ENCODE measurements at places on chromosomes 3 and 15.

DNA sequence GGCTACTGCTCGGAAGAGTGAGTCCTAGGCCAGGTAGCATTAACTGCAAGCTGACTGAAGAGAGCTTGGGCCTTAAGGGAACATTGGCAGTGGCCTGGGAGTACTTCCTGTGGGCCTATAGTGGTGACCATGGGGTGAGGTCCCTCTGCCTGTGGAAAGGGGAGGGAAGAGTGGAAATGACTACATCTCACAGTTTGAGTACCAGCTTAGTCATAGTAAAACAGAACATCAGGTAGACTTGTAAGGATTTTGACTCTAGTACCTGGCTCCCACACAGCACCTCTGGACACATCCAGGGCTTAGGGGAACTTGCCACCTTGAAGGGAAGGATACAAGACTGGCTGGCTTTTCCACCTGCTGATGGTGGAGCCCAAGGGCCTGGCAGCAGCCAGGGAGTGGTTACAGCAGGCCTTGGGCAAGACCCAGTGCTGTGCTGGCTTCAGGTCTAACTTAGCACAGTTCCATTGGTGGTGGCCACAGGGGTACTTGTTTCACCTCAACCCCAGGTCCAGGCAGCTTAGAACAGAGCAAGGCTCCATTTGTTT, 147.8 kb downstream of the SLC9A9 start:
- DNase-seq: no peak

DNA sequence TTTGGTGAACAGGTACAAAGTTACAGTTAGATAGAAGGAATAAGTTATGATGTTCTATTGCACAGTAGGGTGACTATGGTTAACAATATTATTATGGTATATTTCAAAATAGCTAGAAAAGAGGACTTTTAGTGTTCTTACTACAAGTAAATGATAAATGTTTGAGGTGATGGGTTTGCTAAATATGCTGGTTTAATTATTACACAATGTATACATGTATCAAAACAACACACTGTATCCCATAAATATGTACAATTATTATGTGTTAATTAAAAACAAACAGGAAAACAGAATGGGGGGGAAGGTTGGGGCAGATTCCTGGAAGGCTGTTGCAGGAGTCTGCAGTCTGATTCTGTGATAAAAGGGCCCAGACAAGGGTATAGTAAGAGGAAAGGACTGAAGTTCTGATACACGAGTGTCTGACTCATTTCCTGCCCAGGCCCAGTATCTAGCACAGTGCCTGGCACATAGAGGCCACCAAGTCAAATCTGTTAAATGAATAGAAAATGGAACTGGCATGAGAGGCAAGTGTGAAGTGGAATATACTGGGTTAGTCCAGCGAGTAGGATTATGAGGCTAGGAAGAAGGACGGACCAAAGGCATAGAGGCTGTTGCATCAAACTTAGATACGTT, 7.2 kb upstream of the ENTPD3 start:
- no peak for DNase-seq

DNA sequence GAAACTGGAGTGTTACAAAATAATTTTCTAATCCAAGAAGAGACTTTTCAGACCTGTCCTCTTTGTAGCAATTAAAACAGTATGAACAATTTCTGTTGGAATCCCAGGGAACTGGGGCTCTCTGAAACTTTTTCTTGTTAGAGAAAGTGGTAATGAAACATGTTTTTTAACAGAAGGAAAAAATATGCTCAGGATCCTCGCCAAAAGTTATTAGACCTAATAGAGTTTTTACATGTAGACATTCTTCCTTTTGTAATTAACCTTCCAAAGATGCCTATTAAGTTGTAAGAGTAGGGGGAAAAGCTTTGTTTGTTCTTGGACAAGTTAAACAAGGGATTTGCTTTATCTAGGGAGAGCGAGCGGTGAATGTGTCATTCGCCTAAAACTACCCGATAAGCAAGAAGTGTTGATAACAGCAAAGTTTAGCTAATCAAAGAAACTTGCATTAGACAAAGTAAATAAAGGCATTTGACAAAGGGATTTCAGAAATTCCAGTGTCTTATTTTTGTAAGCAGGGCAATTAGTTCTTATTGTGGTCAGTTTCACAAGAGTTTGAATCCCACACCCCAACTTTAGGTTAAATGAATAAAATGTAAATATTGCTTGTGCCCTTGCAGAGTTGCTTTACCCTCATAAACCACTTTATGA, 2.3 kb downstream of the RARB start:
- DNase-seq: no peak

GRCh38 chr15:52731732-52732470, 52.7 kb upstream of the ATOSA start:
- DNase-seq: no peak

DNA sequence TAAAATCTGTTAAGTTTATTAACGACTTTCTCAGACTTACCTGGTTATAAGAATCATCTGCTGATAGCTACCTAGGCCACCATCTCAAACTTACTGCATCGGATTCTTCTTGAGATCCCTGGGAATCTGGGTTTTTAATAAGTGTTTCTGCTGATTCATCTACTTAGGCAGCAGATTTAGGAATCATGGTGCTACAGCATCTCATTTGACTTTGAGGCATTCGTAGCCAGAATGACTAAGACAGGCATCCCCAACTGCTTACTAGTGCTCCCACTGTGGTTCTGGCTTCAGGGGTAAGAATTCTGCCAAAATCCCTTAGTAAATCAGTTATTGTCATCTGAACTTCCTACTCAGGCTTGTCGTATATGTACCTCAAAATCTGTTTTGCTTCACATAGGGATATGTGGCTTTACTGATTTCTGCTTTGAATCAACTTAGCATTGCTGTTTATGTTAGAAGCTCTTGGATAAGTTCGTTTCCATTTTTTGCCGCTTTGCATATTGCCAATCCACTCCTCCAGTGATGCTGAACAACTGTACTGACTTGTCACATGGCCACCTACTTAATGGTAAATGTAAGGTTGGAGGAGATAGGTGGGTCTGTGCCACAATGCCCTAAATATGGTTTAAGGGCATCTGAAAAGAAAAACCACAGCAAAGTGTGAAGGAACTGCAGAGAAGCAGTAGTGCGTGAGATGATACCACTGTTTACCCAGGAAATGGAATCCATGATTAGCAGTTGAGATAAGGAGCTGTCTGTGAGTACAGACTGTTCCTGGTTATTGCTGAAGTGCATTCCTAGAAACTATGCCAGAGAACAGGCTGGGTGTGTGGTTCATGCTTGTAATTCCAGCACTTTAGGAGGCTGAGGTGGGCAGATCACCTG, 60.3 kb downstream of the MAP6D1 start:
- DNase-seq: no peak

GRCh38 chr15:101280007-101280406, 2.7 kb upstream of the SELENOS start:
- DNase-seq: no peak

DNA sequence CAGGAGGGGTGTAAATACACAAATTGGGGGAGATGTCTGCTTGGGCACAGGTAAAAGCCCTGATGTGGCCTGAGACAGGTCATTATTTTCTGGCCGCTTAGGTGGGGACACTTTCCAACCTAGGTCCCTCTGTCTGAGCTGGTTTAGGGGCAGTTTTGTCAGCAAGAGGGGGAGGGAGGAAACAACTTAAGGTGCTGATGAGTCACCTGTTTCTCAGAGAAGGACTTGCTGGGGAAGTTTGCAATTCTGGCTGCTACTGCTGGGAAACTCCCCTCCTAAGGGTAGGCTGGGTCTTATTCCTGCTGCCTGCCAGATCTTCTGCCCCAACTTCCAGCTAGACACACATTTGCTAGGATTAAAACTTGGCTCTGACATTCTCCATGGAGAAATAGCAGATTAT, 4.8 kb upstream of the RHOV start:
- no peak for DNase-seq

DNA sequence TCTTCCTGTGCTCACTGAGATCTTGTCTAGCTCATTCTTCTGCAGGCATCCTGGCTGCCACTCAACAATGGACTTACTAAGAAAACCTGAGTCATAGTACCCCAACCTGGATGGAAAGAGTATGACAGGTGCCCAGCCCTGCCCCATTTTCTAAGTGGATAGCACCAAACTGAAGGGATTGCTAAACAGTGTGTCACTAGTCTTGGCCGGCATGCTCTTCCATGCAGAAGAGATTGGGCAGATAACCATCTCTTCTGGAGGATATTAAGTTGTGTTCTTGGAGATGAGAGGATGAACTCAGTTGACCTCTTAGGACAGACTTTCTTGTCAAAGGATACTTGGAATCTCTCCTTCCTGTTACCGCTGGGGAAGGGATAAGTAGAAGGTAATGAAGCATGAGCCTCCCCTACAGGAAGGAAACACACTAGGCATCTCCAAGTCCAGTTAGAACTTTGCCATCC, 797.5 kb downstream of the AGBL1 start:
- DNase-seq: no peak

- DNase-seq: peak; percentile 59
Observed at GRCh38 chr3:167882057-167882667, 146.6 kb downstream of the SERPINI1 start.

DNA sequence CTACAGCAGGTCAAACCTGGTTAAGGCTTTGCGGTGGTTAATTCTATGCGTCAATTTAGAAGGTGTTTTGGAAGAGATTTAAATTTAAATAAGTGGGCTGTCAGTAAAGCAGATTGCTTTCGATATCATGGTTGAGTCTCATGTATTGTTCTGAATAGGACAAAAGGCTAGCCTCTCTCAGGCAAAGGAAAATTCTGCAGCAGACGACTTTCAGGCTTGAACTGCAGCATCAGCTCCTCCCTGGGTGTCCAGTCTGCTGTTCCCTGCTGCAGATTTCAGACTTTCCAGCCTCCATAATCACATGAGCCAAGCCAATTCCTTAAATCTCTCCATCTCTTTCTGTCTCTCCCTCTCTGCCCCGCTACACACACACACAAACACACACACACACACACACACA, 143.2 kb downstream of the TUSC7 start:
- no peak for DNase-seq

DNA sequence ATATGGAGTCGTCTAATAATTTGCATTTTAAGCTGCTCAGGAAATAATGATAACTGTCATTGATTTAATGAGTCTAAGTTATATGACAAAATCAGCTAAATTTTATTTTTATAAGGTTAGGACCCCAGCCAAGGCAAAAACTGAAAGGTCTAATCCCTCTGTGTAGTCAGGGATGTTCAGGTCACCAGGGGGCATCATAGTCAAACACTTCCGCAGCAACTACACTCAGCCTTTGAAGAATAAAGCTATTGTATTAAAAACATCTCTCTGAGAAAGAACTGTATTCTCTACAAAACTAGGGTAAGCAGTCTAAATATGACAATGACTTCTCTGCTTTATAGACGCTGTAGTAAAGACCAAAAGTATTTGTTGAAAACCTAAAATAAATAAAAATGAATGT, 15.0 kb downstream of the INTS14 start:
- DNase-seq: no peak

GRCh38 chr3:128054367-128054766, 2.1 kb downstream of the SEC61A1 start:
- DNase-seq: no peak

DNA sequence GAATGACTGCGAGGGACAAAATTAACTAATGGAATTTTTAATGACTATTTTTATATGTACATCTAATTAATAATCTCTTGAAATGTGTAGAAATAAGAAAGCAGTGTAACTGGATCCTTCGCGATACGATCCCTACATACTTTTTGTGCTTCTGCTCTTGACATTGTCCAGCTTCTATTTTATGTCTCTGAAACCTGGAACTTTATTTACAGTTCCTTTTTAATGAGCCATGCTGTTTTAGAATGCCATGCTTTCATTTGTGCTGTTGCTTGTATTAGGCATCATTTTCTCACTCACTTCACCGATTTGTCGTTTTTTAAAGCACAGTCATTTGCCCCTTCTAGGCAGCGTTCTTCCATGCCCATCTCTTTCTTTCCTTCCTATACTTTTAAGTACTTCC, 301.3 kb downstream of the EDEM1 start:
- no peak for DNase-seq

- DNase-seq: no peak
Observed at GRCh38 chr3:73442152-73442551, 182.6 kb downstream of the PDZRN3 start.

- DNase-seq: peak; percentile 91
Observed at GRCh38 chr3:142120707-142121106, 28.6 kb downstream of the TFDP2 start.

GRCh38 chr3:8301977-8302735, 199.5 kb upstream of the LMCD1 start:
- no peak for DNase-seq

DNA sequence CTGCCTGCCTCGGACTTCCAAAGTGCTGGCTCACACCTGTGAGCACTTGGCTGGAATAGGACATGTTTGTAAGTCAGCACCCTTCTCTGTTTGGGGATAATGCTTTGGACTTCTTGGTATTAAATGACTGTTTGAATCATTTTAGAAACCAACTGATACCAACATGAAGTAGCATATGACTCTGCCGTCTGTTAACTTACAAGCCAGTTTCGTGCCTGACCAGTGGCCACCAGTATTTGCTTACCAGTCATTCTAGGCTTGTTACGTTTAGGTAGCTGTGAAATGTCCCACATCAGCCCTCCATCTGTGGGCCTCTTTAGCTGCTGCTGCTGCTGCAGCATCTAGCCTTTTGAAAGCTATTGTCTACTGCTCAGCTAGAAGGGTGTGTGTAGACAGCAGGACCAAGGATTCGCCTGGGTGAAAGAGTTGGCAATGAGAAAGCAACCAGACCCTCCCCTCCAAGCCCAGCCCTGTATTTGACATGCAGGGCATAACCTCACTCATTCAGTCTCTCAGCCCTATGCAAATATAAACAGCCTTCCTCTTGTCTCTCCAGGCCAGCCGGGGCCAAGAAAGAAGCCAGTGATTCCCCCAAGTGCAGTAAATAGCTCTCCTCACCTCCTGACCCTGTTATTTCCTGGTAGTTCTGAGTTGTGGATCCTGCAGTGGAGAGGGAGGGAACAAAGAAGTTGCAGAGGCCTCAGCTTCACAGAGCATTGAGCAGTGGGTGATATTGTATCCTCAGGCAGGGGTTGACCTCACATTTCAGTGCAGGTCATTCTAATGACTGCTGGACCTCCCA, 51.0 kb downstream of the NKIRAS1 start:
- DNase-seq: no peak

GRCh38 chr3:172885704-172886103, 135.2 kb downstream of the ECT2 start:
- no peak for DNase-seq

DNA sequence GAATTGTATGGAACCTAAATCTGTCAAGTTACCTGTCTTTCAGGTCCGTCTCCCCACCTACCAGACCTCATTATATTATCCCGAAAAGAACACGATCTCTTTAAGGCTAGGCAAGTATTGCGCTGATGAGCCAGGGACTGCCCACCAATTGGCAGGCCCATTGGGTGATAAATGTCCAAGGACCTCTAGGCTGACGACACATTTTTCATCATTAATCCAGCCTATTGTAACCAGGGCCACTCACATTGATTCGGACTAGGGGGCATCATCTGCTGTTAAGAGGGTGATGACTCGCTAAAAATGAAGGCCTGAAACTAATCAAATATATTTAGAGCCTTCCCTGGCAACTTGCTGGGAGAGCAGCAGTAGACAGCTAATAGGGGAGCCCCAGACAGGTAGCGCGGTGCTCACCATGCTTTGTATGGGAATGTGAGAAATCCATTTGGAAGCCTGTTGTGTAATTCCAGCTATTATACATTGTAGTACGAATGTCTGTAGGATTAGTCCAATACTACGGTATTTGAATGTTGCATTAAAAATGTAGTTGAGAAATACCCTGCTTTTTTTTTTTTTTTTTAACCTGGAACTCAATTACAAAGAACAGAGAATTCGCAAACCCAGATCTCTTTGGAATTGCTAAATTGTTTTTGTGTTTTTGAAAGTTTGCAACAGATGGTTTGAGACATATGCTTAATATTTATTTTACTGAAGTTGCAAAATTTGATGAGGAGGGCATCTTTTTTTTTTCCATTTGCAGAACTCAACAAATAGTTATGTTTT, 156.1 kb downstream of the ROBO2 start:
- DNase-seq: no peak

All from NCI-H446 treated with DMSO at 0.1 percent for 48 hours (cell line).